ENCODE measurements at places on chromosomes 7 and 10. TPM values are rescaled to one million over a fixed set of nuclear protein-coding genes. Genes with fewer than 3 reads are reported as not detected.
A peak's percentile ranks its signal among the peaks of the same experiment; 100 is the strongest.

DNA sequence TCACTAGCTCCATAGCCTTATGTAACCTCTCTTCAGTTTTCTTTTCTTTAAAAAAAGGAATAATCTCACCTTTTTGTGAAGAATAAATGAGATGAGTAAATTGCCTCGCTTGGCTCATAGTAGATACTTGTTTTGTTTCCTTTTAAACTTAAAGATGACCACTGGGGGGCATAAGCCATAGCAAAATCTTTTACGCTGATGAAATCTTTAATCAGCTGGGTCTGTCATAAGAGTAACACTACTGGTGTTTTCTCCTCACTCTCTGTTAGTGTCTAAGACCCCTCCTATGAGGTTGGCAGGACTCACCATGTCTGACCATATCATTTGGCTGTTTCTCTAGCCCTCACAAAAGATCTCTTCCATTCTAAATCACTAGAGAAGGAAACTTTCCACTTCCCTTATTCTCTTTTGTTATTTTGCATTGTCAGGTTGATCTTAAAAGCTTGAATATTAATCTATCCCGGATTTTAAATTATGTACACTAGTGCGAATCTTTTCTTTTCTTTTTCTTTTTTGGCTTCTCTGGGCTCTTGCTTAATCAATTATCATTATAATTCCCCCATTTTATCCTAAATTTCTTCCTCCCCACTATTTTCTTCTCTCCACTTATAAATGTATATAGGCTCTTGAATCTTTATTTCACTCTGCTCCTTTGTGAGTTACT lies 12.5 kb downstream of the STAG3 start:
- DNase-seq, result peak; percentile 24

GRCh38 chr10:132575320-132576201 lies 38.0 kb downstream of the INPP5A start:
- DNase-seq, result peak; percentile 65

DNA sequence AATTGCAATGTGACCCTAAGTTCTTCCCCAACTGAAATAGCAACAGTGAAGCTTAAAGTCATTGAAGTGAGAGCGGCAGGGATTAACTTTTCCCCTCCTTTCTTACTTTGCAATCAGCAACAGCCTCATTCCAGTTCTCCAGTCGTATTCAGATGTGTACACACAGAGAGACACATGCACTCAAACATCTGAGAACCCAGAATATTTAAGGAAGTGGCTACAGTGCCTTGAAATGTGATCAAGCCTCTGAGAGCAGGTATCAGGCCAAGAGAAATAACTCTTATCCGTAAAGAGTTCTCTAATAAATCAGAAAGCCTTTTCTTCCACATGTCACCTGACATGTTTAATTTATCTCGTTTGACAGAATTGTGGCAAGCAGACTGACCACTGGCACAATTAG lies 388.9 kb upstream of the NPVF start:
- DNase-seq, result no peak

Gene NEURL1
- polyA plus RNA-seq, result 0.67 TPM

Gene AGR2
- polyA plus RNA-seq, result 0.60 TPM

Gene RNF148
- not detected for polyA plus RNA-seq

- no peak for DNase-seq
Measured at GRCh38 chr7:146892151-146892550, 775.5 kb downstream of the CNTNAP2 start.

DNA sequence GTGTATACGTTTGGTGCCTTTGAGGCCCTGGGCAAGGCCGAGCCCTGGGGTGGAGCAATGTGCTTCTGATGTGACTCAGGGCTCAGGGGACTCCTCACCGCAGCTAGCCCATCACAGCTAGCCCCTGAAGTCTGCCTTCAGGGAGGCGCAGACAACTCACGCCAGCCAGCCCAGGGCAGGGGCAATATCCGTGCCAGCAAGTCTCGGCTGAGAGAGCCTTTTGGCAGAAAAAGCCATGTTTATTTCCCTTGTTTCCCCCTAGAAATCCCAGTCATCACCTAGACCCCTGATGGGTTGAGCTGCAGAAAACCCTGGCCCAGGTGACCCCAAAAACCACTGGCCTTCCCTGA lies 90.4 kb downstream of the CHST15 start:
- no peak for DNase-seq

DNA sequence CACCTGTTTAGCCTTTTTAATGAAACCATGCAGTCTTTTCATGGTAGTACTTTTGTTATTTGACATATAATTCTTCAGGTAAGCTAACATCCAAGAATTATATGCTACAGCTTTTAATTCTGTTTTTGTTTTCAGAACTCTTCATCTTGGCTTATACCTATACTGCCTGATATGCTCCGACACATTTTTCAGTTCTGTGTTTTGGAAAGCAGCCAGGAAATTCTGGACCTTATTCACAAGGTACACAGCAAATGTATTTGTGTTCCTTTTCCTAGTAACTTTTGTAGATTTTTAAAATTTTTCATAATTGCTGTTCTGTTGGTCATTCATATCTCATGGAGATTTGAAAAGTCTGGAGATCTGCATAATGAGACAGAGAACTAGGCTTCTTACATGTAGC lies 56.7 kb downstream of the BTAF1 start:
- no peak for DNase-seq

Gene MUC3A
- polyA plus RNA-seq, result not detected

DNA sequence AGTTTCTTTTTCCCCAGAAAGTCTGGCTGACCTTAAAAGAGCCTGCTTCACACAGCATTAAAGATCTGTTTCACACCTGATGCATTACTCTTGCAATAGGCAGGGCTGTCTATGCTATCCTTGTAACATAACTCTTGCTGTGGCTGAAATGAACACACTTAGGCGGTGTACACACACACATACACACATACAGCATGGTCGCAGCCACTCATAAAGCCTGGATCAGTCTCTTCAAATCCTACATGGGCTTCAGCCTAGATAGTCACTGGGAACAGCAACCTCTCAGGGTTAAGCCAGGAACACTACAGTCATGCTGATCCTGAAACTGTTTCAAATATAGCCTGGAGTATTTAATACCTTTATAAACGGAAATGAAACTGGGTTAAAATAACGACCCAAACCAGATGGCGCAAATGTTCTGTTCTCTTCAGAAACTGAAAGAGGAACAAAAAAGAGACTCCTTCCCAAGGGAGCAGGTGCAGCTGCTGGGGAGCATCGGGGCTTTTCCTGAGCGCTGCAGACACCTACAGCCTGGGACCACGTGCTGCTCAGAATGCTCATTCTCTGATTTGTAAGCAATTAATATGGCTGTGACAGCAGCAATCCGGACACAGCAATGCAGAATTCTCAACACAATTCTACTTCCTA lies 61.0 kb upstream of the SFMBT2 start:
- DNase-seq, result no peak

- no peak for DNase-seq
Measured at GRCh38 chr7:41187322-41187721, 515.6 kb downstream of the INHBA start.

Gene KLF14
- not detected for polyA plus RNA-seq

DNA sequence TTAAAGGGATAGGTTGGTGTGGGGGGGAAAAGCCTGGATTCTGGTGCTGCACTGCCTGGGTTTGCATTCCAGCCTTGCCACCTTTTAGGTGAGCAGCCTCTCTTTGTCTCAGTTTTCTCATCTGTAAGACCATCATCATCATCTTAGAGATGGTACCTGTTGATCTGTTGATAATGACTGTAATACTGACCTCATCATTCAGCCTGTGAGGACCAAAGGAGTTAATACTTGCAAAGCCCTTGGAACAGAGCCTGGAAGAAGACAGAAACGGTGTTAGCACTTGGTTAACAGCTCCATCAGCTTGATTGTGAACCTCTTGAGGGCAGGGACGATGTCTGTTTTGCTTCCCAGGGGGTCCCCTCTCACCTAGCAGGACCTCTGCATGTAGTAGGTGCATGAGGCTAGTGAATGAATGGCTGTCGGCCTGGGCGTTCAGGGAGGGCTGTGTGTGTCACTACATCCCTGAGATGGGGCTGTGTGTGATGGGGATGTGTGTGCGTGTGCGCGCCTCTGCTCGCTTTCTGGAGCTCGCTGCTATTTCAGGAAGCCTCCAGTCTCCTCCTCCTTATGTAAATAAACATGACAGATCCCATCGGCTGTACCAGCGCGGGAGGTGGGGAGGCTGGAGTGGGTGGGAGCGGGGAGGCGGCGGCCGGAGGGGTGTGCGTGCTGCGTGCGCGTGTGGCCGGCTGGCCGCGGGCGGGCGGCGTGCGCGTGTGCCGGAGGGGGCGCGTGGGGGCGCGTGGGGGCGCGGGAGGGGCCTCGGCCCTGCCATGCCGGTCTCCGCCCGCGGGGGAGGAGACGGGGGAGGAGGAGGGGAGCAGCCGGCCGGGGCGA lies 61.2 kb downstream of the NEURL1 start:
- DNase-seq, result peak; percentile 38

DNA sequence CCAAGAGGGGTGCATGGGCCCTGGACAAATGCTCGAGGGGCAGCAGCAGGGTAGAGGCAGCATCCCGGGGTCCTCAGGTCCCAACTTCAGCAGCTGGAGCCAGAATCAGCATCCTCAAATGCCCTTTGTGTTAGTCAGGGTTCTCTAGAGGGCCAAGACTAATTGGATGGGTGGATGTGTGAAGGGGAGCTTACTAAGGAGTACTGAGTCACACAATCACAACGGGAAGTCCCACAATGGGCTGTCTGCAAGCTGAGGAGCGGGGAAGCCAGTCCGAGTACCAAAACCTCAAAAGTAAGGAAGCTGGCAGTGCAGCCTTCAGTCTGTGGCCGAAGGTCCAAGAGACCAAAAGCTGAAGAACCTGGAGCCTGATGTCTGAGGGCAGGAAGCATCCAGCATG lies 162.9 kb upstream of the TCERG1L start:
- no peak for DNase-seq

DNA sequence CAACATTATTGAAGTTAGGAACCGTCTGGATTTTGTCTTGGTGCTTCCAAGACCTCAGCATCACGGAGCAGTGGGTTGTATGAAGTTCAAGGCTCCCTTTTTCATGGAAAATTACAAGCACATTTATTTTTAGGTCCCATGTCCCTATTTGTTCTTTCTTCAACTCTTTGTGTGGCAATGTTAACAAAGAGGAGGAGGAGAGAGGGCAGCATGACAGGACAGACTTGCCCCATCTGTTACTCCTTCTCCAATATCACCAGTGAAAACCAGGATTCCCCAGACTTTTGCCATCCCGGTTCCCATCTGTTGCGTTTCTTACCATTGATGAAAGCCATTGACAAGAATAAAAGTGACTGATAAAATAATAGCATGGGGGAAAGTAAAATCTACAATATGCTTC lies 28.6 kb downstream of the EEPD1 start:
- no peak for DNase-seq

- DNase-seq, result no peak
Measured at GRCh38 chr10:1384026-1384425, 327.8 kb downstream of the WDR37 start.

- no peak for DNase-seq
Measured at GRCh38 chr10:13039761-13040160, 38.2 kb upstream of the CCDC3 start.

Gene ACTL6B
- polyA plus RNA-seq, result not detected

DNA sequence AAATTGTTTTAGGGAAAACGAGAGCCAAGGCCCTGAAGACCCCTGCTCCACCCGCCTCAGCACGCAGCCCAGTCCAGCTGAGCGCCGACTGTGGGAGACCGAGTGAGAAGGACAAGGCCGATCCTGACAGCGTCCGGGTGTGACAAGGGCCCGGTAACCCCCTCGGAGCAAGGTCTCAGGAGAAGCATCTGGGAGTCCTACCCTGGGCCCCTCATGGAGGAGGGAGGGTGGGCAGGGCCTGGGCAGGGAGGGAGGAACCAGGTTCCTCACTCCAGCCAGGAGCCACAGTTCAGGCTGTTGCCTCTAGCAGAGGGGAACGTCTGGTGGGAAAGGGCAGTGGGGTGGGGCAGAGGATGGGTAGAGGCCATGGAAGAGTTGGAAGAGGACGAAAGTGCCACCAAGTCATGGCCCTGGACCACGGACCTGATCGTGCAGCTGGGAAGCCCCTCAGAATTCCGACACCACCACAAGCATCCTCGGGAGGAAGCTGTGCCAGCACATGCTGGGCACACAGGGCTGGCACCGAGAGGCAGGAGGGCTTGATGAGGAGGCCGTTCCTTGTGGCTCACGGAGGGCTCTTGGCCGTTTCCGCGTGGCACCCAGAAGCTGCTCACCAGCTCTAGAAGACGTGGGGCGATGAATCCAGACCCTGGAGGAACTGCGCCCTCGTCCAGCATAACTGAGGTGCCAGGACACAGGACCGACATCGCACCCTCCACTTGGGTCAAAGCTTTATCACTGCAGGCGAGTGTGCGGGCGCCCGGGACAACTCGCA lies 2.2 kb upstream of the KNDC1 start:
- no peak for DNase-seq

DNA sequence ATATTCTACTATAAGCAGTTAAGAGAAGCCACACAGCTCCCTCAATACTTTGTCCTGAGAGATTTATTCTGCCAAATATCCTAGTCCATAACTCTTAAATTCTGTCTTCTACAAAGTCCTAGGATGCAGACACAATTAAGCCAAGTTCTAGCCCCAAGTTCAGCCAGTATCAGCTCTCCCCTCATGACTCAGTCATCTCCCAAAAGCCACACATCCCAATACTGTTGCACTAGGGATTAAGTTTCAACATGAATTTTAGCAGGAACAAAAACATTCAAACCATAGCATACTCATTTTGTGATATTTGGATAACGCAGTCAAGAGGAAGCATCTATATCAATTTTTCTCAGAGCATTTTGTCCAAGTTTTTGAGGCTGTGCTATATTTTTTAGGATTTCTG lies 277.4 kb downstream of the FZD1 start:
- no peak for DNase-seq

- DNase-seq, result no peak
Measured at GRCh38 chr10:49549640-49550346, 10.9 kb upstream of the ERCC6 start.

- DNase-seq, result no peak
Measured at GRCh38 chr7:26549281-26549944, 257.8 kb downstream of the SNX10 start.

DNA sequence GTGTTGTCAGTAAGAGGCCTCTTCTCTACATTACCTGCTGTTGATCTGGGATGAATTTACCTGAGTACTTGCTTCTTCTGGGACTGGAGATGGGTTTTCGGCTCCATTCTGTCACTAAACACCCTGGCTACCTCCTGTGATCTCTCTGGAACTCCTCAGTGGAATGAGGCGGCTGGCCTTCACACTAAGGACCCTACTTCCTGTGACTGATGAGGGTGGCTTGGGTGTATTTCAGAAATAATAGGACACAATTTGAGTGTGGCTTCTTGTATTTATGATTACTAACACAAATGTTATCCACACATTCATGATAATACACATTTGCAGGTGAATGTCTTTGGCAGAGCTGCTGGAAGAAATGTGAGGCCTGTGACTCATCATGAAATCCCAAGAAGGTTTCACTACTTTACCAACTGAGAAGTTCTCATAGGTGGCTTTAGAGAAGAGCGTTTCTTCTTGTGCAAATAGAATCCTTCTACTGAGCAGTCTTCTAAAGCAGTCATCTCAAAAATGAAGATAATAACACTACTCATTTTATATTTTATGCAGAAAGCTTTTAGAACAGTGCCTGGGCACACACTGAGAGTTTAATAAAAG lies 21.3 kb upstream of the EVX1 start:
- no peak for DNase-seq

Gene NRP1
- polyA plus RNA-seq, result 218 TPM

Measured in AG04450 (cell line).